ENCODE measurements at places on chromosomes 3 and 15.

GRCh38 chr3:128369121-128369703, 97.5 kb downstream of the DNAJB8 start:
- no peak for ATAC-seq

GRCh38 chr15:66928784-66929183, 136.6 kb upstream of the SMAD3 start:
- ATAC-seq: no peak

- no peak for ATAC-seq
Observed at GRCh38 chr3:34408088-34408487, 609.7 kb downstream of the PDCD6IP start.

DNA sequence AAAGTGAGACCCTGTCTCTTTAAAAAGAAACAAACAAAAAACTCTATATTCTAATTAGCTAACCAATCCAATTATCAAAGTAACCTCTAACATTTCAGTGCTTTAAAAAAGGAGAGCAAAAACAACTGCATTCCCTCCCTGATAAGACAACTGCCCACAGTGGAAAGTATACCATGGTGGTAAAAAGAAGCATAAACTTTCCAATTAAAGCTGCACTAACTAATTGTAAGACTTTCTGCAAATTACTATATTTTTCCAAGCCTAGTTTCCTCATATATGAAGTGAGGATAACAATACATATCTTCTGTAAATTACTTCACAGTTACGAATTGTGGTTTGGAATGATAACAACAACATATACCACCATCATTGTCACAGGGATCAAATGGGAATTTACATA, 35.5 kb downstream of the STAG1 start:
- ATAC-seq: no peak

DNA sequence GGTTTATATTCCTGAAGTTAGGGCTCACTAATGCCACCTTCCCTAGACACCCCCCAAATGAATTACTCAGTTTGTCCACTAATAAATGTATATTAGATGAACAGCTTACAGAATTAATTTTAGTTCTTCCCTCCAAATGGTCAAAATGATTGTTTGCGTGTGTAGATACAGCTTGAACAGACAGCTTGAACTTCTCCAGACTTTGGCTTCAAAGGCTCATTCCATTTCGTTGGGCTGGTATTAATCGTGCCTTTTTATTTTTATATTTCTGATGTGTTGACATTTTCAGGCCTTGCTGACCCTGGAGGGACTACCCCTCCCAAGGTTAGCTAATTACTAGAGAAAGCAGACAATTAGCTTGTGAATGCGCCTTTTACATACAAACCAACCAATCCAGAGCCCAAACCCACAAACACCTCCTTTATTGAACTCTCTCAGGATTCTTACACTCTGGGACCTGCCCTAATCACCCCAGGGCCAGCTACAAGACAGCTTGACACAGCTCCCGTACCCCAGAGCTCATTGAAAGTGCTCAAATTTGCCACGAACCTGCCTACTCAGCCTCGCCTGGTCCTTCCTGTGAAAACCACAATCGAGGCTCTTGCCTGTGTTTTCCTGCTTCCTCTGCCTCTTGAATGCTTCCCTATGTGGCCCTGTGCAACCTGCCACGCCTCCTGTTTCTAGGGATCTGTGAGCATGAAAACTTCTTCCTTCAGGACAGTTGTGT, 40.3 kb downstream of the RPL22L1 start:
- no peak for ATAC-seq

- ATAC-seq: no peak
Observed at GRCh38 chr3:162641317-162641716, 1144.7 kb downstream of the OTOL1 start.

DNA sequence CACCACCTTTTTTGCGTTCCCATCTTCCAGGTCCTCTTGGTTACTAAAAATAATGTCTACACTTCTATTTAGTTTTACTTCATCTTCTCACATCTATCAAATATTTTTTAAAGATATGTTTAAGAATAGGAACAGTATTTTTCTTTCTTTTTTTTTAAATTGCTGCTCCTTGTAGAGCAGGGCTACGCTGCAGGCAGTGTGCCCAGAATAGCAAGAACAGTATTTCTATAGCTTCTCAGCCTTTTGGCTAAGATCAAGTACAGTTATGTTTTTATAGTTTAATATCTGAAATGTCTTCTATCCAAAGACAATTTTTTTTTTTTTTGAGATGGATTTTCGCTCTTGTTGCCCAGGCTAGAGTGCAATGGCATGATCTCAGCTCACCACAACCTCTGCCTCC, 73.0 kb downstream of the MYO9A start:
- ATAC-seq: no peak

DNA sequence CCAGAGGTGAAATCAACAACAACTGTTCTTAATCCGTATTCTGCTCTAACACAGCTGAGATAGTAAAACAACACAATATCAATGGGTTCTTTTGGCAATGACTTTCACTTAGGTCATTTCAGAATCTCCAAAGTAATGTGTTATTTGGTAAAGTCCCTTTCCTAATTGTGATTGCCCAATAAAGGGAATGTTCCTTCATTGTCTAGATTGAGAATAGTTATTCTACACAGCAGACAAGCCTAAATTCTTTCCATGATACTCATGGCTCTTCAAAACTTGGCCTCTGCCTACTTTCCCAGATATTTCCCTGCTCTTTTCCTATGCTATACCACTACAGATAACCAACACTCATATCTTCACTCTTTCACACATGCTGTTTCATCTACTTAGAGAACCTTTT, 219.8 kb downstream of the FMN1 start:
- ATAC-seq: no peak

GRCh38 chr3:17529677-17530076, 212.8 kb downstream of the TBC1D5 start:
- ATAC-seq: no peak

DNA sequence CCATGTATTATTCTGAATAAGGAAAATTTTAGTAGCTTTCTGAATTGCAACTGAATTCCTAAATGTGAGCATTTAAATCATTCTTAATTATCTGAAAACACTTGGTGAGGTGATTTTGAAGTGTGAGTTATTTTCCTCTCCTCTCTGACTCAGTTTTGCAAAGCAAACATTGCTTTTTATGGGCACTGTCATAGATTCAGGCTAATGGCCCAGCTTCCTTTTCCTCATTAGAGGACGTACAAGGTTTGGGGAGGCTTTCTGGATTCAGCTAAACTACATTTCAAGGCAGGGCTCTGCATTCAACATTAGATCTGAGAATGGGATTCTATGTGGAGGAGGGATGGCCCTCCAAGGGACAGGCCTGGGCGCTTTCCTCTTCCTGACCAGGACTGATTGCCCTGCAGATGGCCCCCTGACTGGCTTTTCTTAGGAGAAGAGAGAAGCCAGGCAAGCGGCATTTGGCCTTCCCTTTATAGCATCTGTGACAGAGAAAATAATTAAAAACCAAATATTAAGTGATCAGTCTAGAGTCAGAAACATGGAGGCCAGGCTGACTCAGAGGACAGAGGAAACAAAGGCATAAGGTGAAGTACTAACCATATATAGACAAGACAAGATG, 53.0 kb upstream of the STXBP5L start:
- no peak for ATAC-seq

DNA sequence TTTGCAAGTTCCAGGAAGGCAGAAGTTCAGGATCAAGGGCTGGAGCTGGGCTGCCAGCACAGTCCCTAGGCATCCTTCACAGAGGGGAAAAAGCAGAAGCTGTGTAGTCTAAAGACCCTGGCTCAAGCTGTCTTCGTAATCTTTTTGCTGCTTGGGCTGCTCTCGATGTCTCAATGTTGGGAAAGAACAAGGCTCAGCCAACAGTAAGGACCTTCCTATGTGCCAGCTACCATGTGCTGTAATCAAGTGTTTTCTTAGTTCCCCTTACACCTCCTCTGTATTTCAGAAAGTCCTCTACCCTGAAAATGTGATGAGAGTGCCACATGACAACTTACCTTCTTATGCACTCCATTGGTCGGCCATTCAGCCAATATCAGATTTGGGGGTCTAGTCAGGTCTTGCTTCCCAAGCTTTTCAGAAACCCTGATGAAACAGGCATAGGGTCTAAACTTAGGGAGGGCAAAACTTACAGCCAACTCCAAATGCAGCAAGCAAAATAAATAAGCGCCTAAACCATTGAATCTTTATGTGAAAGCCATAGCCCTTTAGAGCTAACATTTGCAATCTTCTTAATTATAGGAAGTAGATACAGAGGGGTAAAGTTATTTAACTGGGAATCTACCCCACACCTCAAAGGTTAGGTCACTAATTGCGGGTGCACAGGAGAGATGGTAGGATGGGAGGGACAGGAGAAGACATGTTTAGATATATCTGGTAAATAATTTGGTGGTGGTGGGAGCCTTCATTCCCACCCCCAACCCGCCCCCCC, 1.2 kb upstream of the EDEM1 start:
- ATAC-seq: peak; percentile 2

GRCh38 chr3:125110016-125110875, 54.4 kb upstream of the HEG1 start:
- no peak for ATAC-seq

GRCh38 chr3:149369991-149370866, 7.2 kb downstream of the TM4SF1 start:
- no peak for ATAC-seq

DNA sequence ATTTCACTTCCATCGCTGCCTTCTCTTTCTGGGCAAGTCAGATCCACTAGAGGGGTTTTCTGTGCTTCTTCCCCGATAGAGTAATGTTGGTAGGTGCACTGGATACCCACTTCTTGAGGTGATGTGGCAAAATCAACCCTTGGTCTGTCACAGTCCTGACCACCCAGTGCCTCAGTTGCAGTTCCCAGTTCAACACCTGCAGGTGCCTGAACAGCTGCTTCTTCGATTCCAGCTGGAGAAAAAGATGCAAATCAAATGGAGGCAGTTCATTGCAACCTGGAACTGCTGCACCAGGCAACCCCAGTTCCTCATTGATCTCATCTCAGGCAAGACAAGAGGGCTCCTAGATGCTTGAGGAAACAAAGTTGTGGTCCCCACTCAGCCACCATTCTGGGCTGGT, 186.6 kb downstream of the UBE2E2 start:
- ATAC-seq: no peak

- no peak for ATAC-seq
Observed at GRCh38 chr3:15973940-15974339, 176.2 kb upstream of the ANKRD28 start.

DNA sequence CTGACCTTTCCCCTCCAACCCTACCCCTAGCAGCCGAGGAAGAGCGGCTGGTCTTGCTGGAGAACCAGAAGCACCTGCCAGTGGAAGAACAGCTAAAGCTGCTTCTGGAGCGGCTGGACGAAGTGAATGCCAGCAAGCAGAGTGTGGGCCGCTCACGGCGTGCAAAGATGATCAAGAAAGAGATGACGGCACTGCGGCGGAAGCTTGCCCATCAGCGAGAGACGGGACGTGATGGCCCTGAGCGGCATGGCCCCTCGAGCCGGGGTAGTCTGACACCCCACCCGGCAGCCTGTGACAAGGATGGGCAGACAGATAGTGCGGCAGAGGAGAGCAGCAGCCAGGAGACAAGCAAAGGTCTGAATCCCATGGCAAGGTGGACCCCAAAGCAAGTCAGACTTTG, 6.2 kb upstream of the OGG1 start:
- ATAC-seq: no peak

GRCh38 chr3:127821394-127821793, 921 bp downstream of the MGLL start:
- no peak for ATAC-seq

DNA sequence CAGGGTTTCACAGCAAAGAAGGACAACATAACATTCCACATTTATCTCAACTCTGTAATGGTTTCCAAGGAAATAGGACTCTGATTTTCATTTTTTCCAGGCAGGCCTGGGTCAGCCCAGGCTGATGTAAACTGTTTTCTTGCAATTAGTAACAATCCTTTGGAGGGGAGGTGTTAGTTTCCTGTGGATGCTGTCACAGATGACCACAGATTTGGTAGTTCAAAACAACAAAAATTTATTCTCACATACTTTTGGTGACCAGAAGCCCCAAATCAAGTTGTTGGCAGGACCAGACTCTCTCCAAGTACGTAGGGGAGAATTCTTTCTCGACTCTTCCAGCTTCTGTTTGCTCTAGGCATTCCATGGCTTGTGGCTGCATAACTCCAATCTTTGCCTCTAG, 88.0 kb downstream of the EDEM1 start:
- ATAC-seq: no peak

GRCh38 chr15:52680041-52680391, 828 bp upstream of the ATOSA start:
- ATAC-seq: no peak

- no peak for ATAC-seq
Observed at GRCh38 chr15:70474471-70475406, 288.6 kb downstream of the UACA start.

GRCh38 chr3:186496016-186496415, 48.2 kb downstream of the CRYGS start:
- no peak for ATAC-seq

GRCh38 chr15:38642689-38643270, 78.2 kb upstream of the RASGRP1 start:
- peak; percentile 67 for ATAC-seq

GRCh38 chr3:67433109-67433508, 221.3 kb downstream of the SUCLG2 start:
- no peak for ATAC-seq

GRCh38 chr15:70037292-70037640, 60.5 kb downstream of the TLE3 start:
- ATAC-seq: no peak

DNA sequence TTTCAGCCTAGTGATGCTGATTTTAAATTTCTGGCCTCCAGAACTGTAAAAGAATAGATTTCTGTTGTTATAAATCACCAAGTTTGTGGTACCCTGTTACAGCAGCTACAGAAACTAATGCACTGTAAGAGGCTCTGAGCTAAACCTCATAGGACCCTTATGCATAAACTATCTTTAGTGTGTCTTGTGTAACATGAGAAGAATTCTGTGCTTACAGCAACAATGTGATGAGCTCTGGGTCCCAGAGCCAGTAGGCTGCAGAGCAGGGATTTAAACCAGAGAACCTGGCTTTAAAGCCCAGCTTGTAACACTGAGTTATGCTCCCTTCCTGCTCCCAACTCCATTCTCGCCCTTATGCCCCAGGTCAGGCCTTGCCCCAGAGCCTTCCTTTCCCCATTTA, 113.1 kb downstream of the THSD4 start:
- no peak for ATAC-seq

GRCh38 chr3:183481582-183481981, 53.2 kb upstream of the MCF2L2 start:
- ATAC-seq: no peak

DNA sequence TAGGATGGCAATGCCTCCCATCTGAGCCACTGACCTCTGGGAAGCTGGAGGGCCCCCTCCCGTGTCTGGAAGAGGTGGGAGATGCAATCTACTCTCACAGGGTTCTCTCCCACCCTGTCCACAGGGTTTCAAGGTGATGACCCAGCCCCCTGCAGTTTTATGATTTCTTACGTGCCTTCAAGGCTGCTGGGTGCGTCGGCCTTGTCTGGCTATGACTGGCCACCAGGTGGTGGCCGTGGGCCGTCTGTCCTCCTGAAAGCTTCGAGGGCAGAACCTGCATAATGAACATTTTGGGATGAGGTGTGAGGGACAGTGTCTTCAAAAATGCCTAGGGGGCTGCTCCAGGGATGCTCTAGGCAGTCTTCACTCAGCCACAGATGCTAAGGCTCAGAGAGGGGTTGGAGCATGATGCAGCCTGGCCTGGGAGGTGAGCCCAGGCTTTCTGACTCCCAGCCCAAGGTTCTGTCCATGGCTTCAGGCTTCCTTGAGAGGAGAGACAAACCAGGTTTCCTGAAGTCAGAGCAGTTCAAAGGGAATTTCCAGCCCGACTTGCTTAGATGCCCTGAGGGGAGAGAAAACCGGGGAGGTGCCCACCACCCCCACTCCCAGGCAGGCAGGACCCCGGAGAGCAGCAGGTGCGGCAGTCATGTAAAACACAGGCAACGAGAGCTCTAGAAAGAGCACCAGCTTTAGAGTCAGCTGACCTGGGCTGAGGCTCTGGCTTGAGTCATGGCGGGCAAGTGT, 18.7 kb downstream of the ISG20 start:
- peak; percentile 74 for ATAC-seq
